ENCODE measurements at places on chromosomes 6 and 20.
A peak's percentile ranks its signal among the peaks of the same experiment; 100 is the strongest.

DNA sequence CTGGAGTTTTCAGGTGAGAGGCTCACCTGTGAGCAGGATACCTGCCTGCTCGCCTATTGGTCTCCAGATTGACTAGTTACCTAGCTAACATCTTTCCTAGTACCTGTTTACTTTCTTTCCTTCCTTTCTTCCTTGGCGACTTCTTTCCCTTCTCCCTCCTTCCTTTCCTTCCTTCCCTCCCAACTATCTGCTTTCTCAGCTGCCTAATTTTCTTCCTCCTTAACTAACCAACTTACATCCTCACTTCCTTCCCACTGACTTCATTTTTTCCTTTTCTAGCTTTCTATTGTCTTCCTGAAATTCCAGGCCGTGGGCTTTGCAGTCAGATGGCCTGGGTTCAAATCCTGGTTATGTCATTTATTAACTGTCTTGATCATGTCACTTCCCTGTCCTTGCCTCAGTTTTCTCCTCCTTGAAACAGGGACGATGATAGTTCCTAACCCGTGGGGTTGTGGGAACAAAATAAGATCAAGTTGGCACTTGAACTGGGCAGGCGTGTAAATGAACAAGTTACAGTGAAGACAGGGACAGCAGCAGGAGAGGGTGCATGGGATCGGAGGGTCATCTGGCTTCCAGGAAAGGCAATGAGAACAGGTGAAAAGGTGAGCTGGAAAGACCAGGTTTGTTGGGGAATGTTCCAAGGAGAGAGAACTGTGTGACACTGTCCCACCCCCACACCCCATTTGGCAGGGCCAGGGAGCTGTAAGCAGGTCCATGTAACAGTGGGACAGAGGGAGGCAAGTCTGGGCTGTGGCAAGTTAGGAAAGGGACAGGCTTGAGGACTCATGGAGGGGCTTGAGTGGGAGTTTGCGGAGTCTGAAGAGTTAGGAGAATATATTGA lies 540 bp downstream of the SGK2 start:
- no peak for DNase-seq

DNA sequence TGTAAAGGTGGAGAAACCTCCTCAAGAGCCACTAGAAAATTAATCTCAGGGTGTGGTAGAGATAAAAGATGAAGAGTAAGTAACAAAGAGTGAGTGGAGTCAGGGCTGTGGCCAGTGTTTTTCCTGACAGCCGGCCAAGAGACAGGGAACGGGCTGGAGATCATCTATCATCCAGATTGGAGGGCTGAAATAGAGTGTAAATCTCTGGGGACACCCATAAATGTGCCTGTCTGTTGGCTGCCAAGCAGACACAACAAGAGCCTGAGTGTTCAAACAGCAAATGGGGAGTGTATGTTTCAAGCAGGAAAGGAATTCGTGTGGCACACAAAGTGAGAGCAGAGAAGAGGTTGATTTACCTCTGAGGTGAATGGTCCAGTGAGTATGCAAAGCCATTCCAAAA lies 326.4 kb upstream of the KHDRBS2 start:
- DNase-seq = no peak

GRCh38 chr6:7301702-7302101 lies 11.3 kb downstream of the SSR1 start:
- DNase-seq = no peak

GRCh38 chr6:34044945-34045595 lies 100.8 kb downstream of the GRM4 start:
- DNase-seq = no peak

DNA sequence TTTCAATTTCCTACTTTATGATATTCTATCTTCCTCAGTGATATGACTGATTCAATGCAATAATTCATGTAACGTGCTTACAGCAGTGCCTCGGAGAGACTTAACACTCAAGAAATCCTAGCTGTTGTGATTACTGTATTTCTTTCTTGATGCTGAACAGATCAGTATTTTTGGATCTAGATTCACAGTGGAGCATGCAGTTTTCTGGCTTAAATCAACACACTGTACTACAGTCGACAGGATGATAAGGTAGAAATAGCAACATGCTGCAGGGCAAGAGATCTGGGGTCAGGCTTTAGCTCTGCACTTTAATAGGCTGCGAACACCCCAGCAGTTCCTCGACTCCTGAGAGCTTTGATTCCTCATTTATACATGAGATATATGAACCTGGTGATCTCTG lies 161.0 kb downstream of the AIG1 start:
- DNase-seq = no peak

- no peak for DNase-seq
These were observed 87.7 kb downstream of the DLL1 start for GRCh38 chr6:170203212-170203611.

- no peak for DNase-seq
These were observed 31.8 kb upstream of the ZNF133 start for GRCh38 chr20:18256440-18257090.

DNA sequence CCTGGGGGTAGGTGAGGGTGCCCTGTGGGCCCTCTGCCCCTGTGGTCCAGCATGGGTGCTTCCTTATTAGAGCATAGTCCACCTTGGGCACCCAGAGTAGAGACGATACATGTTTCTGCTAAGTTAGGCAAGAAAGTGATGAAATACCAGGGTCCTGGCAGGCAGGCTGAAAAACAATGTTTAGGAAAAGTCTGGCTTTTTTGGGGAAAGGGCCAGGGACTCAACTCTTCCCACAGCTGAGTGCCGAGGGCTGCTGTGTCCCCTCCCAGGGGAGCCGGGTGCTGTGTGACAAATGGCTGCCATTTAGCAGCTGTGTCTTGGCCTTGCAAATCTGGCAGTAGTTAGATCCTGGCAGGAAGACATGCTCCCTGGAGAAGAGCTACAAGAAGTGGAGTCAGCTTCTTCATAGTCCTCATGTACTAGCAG lies 61.5 kb downstream of the RREB1 start:
- DNase-seq = no peak

DNA sequence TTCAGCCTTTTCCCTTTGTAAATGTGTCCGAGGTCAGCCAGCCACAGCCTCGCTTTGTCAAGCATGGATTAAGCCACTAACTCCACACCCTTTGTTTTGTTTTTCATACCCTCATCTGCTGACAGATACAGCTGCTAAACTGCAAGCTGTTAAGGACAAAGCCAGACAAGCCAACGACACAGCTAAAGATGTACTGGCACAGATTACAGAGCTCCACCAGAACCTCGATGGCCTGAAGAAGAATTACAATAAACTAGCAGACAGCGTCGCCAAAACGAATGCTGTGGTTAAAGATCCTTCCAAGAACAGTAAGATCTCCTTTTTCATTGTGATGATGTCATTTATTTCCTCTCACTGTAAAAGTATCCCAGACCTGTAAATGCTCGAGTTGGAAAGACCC lies 269.3 kb downstream of the ARHGAP18 start:
- DNase-seq = no peak

GRCh38 chr6:159809149-159809548 lies 9.1 kb downstream of the PNLDC1 start:
- no peak for DNase-seq

GRCh38 chr20:22776369-22776768 lies 192.0 kb upstream of the FOXA2 start:
- DNase-seq = no peak

DNA sequence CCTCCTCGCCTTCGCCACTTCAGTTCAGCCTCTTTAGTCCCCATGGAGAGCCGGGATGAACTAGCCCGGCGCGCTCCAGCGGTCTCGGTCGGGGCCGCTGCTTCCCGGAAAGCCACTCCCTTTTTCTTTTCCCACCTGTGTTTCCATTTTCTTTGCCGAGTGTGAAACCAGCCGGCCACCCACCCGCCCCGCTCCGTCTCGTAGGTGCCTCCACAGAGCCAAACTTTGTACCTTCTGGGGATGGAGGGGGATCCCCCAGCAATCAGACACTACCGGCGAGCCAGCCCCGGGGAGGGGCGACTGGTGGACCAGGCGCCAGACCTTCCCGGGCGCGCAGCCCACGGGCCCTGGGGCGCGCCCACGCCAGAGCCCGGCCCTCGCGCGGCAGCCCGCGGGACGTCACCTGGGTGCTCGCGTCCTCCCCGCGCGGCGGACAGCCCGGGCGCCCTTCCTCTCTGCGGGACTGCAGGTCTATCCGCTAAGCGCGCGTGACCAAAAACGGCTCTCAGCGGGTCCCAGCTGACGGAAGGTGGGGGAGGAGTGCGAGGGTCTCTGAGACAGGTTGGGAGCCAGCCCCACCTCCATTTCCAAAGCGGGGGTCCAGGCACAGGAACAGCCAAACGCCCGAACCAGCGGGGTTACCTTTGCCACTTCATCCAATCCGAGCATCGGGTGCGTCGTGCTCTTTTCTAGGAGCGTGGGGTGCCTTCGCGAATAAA lies at the start of gene MCHR2:
Gene MCHR2, minus strand, starts transcription at position 691 of the 719 bp plus-strand sequence. CDS start 38,076 bp downstream, outside the sequence.
- no peak for DNase-seq

- peak; percentile 16 for DNase-seq
These were observed 112.1 kb downstream of the ASXL1 start for GRCh38 chr20:32470025-32470861.

DNA sequence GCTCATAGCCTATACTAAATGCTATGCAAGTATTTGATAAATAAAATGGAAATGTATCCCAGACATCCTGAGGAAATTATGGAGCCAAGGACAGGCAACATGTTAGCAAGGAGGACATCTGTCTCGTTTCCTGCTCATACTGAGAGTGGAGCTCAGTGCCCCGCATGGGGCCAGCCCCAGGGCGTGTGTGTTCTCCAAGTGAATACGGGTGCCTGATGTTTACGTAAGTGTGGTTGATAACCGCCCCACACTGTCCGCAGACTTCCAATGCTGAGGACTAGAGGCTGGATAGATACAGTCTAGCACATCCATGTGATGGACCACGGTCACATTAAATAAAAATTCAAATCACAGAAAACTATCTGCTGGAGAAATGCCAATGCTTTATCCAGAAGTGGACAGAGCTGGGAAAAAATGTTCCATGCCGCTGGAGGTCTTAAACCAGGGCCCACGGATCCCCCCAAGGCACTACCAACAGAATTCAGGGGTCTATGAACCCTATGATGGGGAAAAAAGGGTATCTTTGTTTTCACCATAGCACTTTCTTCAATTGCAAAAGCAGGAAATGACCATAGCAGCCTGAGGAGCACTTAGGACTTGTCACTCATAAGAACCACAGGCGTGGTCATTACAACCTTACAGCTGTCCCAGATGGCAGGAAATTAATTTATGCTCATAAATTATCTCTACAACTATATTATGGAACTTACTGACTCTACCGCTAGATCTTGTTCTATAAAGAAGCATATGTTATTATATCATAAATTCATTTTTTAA lies 24.9 kb downstream of the TGM2 start:
- no peak for DNase-seq

GRCh38 chr20:64037498-64038213 lies 1.7 kb downstream of the C20orf204 start:
- DNase-seq = no peak

- DNase-seq = no peak
These were observed 33.3 kb downstream of the PDRG1 start for GRCh38 chr20:31918466-31919105.

DNA sequence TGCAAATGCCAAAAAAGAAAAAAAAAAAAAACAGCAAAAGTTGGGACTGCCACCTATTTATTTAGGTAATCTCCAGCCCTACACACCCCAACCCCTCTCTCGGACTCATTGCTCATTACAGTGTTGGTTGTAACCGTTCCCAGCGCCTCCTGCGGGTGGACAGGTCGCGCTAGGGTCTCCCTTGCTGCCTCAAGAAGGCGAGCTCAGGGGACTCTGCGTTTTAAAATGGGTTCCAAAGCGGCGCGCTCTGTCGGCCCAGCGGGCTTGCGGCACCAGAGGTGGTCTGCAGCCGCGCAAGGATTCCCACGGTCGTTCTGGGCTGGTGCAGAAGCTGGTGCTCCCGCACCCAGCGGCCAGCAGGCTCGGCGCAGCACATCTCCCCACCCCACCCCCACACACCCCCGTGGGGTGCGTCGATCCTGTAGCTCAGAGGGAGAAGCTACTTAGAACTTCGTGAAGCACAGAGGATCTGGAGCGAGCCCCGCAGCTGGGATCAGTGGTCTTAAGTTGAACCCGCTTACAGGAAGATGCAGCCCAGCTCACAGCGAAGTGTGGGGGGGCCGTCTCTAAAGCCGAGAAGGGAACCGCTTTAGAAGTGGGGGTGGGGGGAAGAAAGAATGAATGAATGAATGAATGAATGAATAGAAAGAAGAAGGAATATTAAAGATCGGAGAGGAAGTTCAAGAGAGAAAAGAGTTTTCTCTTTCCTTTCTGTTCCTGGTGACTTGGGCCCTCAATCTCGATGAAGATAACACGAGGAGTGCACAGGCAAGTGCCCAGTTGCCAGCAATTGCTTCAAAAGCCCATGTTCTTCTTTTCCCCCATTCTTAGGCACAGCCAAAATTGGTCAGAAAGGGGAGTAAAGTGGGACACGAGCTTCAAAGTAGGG lies 780 bp downstream of the TFAP2A start:
- DNase-seq = no peak

GRCh38 chr6:68652117-68652536 lies 17.0 kb downstream of the ADGRB3 start:
- DNase-seq = no peak

- DNase-seq = no peak
These were observed 167.1 kb downstream of the PHF3 start for GRCh38 chr6:63802606-63803206.

DNA sequence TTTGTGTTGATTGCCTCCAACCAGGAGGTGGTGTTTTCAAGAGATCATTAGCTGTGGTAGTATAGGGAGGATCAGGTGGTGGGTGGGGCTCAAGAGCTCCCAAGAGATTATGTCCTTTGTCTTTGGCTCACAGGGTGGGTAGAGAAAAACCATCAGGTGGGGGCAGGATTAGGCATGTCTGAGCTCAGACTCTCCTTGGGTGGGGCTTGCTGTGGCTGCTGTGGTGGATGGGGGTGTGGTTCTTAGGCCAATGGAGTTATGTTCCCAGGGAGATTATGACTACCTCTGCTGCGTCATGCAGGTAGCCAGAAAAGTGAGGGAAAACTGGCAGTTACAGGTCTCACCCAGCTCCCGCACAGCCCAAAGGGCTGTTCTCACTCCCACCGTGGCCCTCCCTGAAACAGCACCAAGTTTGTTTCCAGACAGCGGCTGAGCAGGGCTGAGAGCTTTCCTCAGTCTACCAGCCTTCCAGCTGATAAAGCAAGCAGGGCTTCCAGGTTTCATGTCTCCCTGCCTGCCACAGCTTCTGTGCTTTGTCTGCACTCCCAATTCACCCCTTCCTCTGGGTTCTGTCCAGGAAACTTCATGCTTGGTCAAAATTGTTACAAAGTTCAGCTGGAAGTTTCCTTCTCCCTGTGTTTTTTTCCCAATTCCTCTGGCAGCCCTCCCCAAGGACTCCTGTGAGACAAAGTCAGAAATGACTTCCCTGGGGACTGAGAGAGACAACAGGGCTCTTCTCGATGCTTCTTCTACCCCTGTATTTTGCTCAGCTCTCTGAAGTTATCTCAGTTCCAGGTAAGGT lies 481.1 kb upstream of the MAN1A1 start:
- DNase-seq = no peak

- DNase-seq = no peak
These were observed 596.8 kb downstream of the QKI start for GRCh38 chr6:164011321-164011720.

GRCh38 chr6:41039060-41039998 lies at the start of gene UNC5CL:
Gene UNC5CL (minus strand): TSS chr6:41039221. CDS start chr6:41035074, 4,147 bp downstream.
- peak; percentile 27 for DNase-seq

DNA sequence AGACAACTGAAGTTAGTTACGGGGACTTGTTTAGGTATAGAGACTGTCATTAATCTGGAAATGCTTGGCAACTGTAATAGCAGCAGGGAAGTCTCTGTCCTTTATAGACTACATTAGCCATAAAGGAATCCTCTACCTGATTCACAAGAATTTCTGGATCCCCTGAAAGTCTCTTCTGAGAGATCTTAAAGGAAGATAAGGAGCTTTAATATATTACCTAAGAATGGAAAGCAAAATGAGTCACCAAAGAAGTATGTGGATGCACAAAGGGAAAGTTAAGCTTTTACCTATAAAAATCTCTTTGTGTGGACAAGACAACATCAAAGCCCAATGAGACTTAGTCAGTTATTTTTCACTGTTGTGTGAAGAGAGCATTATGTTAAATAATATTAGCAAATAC lies 92.2 kb upstream of the RSPO3 start:
- DNase-seq = peak; percentile 37

Data from HCT116 (cell line).